CD4-positive, alpha-beta T cell treated with Interleukin-6 at 100 ng/mL for 8 hours (primary cell): ENCODE measurements at places on chromosomes 3 and 15.

DNA sequence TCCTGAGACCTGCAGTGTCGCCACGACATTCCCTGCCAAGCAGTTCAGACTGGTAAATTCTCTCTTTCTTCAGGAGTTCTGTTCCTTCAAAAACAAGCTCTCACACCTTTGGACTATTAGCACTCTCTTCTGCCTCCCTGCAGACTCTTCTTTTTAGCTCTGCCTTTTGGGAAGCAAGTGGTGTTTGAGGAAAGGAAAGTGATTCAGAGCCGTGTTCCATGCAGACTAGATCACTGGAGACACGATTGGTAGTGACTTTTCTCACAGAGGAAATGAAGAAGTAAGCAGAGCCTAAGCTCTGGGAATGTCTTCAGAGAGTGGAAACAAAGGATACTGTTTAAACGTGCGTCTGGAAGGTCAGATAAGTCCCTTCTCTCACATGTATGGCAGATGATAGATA is 270.6 kb upstream of the TPRG1 start:
- DNase-seq: no peak

DNA sequence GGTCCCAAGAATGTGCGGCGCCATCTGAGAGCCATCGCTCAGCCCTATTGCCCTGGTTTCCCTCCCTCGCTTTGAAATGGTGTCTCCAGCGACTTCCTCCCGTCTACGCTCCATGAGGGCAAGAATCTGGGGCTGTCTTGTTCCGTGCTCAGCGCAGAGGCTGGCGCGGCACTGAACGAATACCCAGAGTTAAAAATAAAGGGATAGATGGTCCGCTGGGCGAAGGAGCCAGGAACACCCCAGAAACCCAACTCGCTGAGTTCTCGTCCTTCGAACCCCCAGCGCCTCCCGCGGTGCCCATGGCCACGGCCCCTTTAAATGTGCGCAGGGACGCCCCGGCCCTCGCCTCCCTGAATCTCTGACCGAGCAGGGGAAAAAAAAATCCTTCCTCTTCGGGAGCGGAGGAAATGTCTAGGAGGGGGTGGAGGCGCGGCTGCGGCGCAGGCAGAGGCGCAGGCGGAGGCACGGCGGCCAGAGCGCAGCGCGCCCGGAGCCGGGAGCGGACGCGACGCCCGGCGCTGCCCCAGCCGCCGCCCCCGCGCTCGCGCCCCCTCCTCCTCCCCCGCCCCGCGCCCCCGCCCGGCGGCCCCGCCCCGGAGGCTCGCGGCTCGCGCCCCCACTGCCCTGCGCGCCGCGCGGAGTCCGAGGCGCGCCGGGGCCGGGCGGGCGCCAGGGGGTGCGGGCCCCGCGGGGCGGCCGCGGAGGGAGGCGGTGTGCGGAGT is 8.5 kb upstream of the FGD5 start:
- DNase-seq: no peak

DNA sequence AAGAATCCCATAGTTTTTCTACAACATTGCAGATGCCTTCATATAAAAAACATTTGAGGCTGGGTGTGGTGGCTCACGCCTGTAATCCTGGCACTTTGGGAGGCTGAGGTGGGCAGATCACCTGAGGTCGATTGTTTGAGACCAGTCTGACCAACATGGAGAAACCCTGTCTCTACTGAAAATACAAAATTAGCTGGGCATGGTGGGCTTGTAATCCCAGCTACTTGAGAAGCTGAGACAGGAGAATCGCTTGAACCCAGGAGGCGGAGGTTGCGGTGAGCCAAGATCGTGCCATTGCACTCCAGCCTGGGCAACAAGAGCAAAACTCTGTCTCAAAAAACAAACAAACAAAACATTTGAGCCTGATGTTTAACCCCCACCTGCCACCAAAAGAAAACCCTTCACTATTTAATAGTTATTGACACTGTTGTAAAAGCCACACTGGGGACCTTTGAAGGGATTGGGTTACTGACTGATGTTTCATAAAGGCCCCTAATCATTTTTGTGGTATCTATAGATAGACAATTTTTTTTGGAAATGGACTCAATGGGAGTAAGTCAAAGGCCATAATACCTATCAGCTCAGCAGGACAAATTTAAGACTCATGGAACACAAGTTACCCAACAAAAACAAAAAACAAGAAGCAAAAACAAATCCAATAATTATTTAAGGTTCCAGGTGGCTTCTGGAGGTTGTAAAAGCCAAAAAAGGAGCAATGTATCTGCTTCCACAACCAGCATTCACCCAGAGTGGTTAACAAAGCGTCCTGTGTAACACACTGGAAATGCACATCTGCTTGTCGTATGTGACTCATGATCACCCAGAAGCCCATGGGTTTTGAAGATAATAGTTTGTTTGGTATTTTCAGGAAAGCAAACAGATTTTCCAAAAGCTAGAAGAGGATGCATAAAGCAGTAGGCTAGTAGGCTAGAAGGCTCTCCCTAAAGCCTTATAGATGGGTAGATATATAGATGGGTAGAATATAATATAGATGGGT is 41.2 kb downstream of the CDCP1 start:
- DNase-seq: no peak

- DNase-seq: no peak
These were observed 97.2 kb downstream of the FAM43A start for GRCh38 chr3:194782698-194783404.

DNA sequence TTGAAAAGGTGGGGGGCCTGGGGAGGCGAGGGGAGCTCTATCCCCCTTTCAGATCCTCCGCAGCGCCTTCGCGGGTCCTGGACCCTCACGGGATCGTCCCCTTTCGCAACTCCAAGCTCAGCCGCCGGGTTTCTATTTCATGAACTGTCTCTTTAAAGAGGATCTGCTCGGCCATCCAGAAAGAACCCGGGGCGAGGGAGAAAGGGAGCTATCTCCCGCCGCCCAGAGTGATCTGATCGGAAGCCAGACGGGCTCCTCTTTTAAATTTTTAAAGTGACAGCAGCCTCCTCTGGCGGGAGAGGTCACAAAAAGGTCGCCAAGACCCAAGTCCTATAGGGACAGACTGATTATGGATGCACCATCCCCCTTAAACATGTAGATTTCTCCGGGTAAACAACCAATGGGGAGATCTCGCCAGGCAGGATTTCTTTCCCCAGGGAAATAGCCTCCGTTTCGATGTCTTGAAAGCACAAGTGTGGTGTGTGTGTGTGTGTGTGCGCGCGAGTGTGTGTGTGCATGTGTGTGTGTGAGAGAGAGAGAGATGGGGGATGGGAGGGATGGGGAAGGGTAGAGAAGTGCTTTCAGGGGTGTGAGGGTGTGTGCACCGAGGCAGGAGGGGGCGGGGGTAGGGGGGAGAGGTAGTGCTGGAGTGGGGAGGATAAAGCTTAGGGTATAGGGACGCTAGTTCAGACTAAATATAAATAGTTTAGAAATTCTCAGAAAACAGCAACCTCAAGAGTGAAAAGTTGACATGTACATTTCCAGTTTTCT is 516.1 kb downstream of the MECOM start:
- no peak for DNase-seq

GRCh38 chr3:51999846-52000245 is 4.2 kb upstream of the RPL29 start:
- no peak for DNase-seq

DNA sequence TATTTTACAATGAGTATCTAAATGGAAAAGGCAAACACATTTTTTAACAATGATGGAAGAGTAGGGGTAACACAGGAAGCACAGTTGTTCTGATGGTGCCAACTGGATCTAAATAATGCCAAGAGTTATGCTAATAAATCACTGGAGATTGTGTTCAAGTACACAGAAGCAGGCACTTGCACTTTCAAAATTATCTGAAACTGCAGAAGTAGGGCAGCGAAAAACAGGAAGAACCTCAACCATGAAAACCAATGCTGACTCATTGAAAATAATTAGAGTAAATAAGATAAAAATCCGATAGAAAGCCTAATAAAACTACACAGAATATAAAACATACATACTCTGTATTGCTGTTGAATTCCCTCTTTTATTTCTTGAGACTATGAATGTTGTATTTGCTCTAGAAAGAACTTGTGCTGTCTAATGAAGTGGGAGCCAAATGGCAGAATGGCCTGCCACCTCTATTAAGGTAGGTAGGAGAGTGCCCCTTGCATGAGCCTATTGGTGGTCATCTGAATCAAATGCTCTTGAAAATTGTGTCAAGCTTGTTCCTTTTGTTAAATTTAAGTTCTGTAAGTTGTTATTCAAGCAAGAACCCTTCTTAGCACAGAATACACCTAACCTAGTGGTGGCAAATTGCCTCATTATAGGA is 93.7 kb downstream of the ABI3BP start:
- DNase-seq: no peak

DNA sequence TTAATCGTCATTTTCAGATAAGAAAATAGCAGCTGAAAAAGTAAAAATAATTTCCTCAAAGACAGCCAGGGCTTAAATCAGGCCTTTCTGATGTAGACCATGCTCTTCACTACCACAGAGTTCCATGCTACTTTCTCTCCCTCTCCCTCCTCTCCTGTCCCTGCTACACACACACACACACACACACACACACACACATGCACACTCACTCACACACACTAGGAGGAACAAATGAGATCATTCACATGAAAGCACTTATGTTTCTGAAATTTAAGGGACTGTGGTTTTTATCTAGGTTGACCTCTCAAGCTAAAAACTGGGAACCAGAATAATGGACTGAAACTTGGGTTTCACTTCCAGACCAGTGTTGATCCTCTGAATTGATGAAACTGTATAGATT is 4.1 kb upstream of the PSMA4 start:
- no peak for DNase-seq

DNA sequence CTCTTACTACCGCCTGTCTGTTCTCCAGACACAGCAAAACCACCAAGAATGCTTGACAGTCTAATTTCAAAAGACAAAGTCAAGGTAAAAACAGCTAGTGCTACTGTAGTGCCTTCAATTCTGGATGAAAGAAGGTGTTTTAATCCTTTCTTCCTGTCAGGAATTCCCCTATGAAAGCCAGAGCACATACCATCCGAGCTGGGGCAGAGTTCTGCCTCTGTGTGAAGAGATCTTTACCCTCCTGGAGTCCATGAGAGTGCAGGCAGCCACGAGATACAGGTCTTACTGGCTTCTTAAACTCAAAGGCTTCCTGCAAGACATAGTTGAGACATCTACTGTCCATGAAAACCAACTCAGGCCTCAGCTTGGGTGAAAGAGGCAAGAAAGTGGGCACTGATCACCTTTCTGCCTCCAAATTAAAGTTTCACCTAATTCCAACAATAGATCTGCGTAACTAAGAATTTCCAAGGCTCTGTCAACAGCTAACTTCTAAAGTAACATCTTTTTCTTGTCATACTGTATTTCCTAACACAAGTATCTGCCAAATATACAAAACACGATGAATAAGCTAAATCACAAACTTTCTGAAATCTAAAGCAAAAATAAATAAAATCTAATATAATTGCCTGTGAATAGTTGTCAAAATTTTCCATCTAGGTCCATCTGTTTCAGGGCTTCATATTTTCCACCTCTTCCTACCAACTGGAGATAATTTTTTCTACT is 7.5 kb downstream of the CDC25A start:
- no peak for DNase-seq

DNA sequence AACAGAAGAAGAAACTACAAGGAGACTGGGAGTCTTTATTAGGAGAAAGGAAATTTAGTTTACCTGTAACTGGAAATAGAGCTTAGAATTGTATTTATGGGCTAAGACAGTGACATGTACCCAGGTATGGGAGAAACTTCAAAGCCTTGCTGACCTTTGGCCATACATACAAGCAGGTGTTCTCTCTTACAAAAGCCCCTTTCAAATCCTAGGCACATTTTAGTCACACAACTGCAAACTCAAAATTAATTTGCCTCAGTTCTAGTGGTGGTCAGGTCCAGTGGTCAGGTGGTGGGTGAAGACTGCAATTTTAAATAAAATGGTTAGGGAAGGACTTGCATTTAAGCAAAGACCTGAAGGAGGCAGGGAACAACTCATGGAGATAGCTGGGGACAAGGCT is 30.4 kb downstream of the GATM start:
- no peak for DNase-seq
